ENCODE measurements at places on chromosomes 2 and 18. TPM values are rescaled to one million over a fixed set of nuclear protein-coding genes. Genes with fewer than 3 reads are reported as not detected.

Gene OLA1
- 73.9 TPM for total RNA-seq

Gene STARD6
- total RNA-seq: not detected

Gene SH2D6
- not detected for total RNA-seq

Gene GALR1
- not detected for total RNA-seq

Gene MYO7B
- total RNA-seq: under 0.01 TPM

Gene ANKRD29
- total RNA-seq: 8.9 TPM

Gene VWA3B
- not detected for total RNA-seq

Gene C2orf66
- not detected for total RNA-seq

Gene IL36RN
- not detected for total RNA-seq

Gene CRYGC
- total RNA-seq: not detected

Gene GKN2
- total RNA-seq: not detected

Gene REG1A
- not detected for total RNA-seq

Gene ZNF512
- 13.3 TPM for total RNA-seq

Gene DCDC2C
- total RNA-seq: not detected

Gene MYCN
- not detected for total RNA-seq

Gene DNER
- 0.65 TPM for total RNA-seq

Gene HOXD10
- total RNA-seq: 17.2 TPM

Gene SEPTIN10
- 152 TPM for total RNA-seq

Gene IL1F10
- not detected for total RNA-seq

Gene CKAP2L
- 6.6 TPM for total RNA-seq

Gene GPC1
- 101 TPM for total RNA-seq

Gene KCNG2
- not detected for total RNA-seq

Gene RIT2
- total RNA-seq: not detected

Gene PRKAG3
- not detected for total RNA-seq

Gene ITPRIPL1
- 0.25 TPM for total RNA-seq

Gene AQP12A
- total RNA-seq: not detected

Gene INPP4A
- total RNA-seq: 16.0 TPM

Gene EFR3B
- total RNA-seq: 0.76 TPM

Gene NEUROD1
- total RNA-seq: not detected

Gene SPATS2L
- total RNA-seq: 103 TPM

Gene TLX2
- total RNA-seq: not detected

Gene ITGB6
- total RNA-seq: not detected

Gene SLC20A1
- total RNA-seq: 153 TPM

Gene LYG2
- total RNA-seq: not detected

Gene ZAP70
- total RNA-seq: not detected

Gene SIX2
- total RNA-seq: not detected
